ENCODE measurements at places on chromosomes 16 and 17.
A peak's percentile ranks its signal among the peaks of the same experiment; 100 is the strongest.

GRCh38 chr16:15046692-15047376 lies 9.0 kb downstream of the NTAN1 start:
- DNase-seq, result no peak

- DNase-seq, result no peak
Measured at GRCh38 chr17:80468242-80468641, 8.2 kb downstream of the NPTX1 start.

- DNase-seq, result peak; percentile 27
Measured at GRCh38 chr17:81710514-81711308, 1.4 kb upstream of the SLC25A10 start.

DNA sequence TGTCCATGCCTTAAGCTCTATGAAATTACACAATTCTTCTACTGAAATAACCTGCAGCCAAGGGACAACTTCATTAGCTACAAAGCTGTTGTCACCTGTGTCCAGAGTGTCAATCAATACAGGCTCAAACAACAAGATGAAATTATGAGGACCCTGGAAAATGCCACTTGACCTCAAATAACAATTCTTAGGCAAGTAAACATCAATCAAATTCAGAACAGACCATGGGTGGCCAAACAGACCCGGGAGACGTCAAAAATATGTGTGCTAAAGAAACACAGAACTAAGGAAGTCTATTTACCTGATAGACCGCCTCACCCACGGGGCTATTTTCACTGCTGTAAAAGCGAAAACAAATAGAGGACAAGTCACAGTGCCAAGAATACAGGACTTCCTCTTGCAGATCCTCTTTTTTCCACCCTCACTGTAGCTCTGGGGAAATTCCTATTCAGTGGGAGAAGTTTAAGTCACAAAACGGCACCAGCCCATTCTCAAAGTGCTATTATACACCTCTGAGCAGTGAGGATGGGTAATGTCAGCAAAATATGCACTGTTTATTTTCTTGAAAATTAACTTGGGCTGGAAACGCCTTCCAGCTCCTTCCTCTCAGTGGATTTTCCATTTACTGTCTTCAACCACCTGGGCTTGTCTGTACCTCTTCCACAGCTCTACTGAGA lies 2.7 kb downstream of the LITAF start:
- DNase-seq, result no peak

- no peak for DNase-seq
Measured at GRCh38 chr16:55836158-55836611, 3.3 kb upstream of the CES1 start.

DNA sequence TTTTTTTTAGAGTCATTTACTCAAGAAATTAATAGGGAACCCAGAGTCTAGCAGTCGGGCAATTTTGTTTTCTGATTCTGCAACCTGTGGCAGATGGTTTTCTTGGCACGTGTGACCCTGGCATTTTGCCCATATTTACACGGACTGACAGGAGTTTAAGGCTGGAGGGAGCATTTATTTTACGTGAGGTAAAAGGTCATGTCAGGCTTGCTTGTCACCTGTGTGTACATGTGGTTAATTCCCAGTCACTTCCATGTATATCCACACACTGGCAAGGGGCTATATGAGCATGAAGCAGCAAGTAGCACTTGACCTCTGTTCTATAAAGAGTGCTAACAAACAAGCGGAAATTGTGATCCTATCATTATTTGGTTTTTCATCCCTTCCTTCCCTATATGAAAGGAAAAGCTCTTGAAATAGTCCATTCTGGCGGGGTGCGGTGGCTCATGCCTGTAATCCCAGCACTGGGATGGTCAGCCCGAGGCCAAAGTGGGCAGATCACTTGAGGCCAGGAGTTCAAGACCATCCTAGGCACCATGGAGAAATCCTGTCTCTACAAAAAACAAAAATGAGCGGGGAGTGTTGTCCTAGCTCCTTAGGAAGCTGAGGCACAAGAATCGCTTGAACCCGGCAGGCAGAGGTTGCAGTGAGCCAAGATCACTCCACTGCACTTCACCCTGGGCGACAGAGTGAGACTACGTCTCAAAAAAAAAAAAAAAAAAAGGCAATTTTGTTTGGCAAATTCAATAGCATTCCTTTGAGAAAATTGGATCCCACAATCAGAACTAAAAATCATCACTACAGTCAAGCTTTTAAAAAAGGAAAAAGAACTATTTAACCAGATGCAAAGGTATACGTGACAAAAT lies 2.1 kb downstream of the SPAG9 start:
- DNase-seq, result no peak

- peak; percentile 86 for DNase-seq
Measured at GRCh38 chr17:42180922-42181850, at the start of gene KCNH4. KCNH4 (minus strand) TSS chr17:42181142; CDS start chr17:42180945, 197 bp downstream.

DNA sequence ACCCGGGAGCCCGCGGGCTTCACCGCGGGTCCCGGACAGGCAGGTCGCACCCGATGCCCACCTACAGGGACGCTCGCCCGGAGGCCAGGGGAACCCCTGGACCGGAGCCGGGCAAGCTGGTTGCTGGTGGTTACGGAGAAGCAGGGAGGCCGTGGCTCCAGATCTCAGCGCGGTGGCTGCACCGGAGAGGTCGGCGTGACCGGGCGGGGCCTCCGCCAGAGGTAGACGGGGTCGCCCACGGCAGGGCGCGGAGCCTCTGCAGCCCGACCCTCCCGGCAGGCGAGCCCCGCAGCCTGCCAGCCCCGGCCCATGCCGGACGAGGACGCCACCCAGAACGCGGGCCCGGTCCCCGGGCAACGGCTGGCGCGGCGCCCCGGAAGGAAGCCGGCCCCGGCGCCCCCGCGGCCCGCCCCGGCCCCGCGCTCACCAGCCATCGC lies 341 bp downstream of the PCYT2 start:
- no peak for DNase-seq

GRCh38 chr16:23216658-23217246 lies 34.2 kb downstream of the SCNN1G start:
- DNase-seq, result no peak

DNA sequence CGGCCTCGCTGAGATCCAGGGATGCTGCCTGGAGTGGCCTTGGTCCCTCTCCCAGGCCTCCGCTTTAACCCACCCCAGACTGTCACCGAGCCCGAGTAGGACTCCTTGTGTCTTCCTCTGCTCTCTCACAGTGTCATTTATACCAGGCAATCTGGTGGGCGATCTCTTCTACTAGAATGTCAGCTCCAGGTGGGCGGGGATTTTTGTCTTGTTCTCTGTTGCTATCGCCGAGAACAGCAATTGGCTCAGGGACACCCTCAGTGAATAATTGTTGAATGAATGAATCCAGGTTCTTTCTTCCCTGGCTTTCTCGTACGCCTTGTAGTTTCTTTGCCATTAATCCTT lies 591 bp downstream of the DHX38 start:
- no peak for DNase-seq

DNA sequence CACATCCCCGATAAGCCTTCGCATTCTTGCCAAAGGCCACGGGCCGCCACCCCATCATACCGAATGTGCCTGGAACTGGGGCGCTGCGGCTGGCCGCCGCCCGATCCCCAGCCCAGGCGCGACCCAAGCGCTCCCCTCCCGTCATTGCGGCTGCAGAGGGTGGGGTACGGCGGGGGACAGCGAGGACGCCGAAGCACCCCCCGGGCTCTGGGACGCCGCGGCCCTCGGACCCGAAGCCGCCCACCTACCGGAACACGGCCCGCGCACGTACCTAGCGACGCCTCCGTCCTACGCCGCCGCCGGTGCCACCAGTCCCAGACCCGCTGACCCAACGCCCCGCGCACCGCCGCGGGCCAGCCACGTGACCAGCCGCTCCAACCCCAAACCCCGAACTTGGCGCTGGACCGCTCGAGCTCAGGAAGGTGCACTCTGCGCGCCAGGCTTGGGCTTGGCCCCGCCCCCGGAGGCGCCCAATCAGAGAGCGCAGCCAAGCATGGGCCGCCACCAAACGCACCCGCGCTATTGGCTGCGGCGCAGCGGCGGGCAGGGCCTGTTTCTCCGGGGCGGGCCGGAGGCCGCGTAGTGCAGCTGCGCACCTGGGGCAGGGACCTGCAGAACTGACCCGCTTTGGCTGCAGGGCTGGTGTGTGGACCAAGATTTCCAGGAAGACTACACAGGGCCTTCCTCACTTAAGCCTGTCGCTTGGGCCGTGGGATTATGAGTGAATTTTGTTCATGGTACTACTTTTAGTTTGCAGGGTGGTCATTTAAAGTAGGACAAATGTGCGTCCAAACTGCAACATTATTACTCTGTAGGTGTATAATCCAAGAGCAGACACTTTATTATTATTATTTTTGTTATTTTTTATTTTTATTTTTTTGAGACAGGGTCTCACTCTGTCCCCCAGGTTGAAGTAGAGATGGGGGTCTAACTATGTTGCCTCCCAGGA lies at the start of gene SHMT1:
Gene SHMT1, minus strand, starts transcription at position 450 of the 949 bp plus-strand sequence. CDS start 7,569 bp downstream, outside the sequence.
- DNase-seq, result peak; percentile 86

DNA sequence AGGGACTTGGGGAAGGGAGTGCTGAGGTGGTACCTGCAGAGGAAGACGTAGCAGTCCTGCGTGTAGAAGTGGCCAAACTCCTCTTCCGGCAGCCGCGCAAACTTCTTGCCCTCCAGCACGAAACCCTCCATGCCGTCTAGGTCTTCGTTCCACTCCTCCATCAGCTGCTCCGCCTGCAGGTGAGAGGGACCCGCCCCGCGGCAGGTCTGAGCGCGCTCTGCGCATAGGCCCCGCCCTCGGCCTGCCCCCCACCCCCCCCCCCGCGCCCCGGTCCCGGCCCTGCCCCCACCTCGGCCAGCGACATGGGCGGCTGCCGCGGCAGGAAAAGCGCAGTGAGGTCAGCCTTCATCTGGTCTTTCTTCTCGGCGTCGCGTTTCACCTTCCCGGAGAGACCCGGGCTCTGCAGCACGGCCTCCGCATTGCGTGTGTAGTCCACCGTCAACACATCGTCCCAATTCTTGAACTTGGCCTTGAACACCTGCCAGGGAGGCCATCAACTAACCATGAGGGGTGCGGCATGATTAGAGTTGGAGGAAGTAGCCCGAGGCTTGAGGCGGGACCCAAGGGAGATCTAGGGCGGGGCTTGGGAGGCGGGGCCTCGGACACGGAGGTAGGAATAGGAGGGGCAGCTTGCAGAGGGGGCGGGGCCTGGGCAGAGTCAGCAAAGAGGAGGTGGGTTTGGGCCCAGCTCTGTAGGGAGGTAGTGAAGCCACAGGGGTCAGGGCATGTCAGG lies 11.5 kb downstream of the FLII start:
- DNase-seq, result peak; percentile 44

- no peak for DNase-seq
Measured at GRCh38 chr17:73874008-73874720, 229.9 kb upstream of the SDK2 start.

GRCh38 chr16:69888005-69888590 lies 63.0 kb upstream of the CLEC18A start:
- no peak for DNase-seq

DNA sequence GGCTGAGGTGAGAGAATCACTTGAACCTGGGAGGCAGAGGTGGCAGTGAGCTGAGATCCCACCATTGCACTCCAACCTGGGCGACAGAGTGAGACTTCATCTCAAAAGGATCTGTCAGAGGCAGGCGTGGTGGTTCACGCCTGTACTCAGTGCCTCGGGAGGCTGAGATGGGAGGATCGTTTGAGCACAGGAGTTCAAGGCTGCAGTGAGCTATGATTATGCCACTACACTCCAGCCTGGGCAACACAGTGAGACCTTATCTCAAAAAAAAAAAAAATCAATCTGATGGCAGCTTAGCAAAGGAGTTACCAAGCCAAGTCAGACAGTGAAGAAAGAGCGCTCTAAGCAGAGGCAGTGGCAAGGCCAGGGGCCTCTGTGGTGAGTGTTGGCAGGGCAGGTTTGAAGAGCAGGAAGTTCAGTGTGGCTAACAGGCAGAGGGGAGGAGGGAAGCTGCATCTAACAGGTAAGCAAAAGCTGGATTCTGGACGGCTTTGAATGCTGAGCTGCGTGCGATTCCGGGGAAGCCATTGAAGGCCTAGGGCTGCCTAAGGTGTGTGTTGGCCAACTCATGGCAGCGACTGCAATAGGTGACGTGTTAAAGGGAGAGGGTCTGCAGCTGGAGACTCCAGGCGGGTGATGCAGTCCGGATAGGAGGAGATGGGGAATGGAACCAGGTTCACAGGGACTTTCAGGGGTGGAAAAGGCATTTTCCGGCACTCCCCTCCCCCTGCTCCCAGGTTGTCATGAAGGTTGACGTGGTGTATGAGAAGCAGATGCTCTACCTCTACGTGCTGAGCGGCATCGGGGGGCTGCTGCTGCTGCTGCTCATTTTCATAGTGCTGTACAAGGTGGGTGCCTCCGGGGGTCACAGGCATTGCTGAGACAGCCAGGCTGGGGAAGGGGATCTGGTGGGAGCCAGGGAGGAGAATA lies 7.0 kb downstream of the ZNF768 start:
- no peak for DNase-seq

- DNase-seq, result peak; percentile 68
Measured at GRCh38 chr17:38322156-38322779, 21.5 kb downstream of the GPR179 start.

GRCh38 chr17:29615492-29616299 lies 7.0 kb downstream of the CORO6 start:
- DNase-seq, result peak; percentile 84

GRCh38 chr17:21034340-21035235 lies 8.2 kb downstream of the USP22 start:
- peak; percentile 23 for DNase-seq

GRCh38 chr17:44236444-44236991 lies 17.0 kb upstream of the UBTF start:
- no peak for DNase-seq

- no peak for DNase-seq
Measured at GRCh38 chr16:46897471-46897870, 13.3 kb downstream of the GPT2 start.

Measured in stimulated activated CD4-positive, alpha-beta T cell treated with anti-CD3 and anti-CD28 coated beads, Interleukin-4, amount 100 ng/mL, for 4 hours (primary cell).